ENCODE measurements at places on chromosomes 4 and X. TPM values are rescaled to one million over a fixed set of nuclear protein-coding genes. Genes with fewer than 3 reads are reported as not detected.

The ZFYVE28 gene
- total RNA-seq: 4.0 TPM

The POF1B gene
- not detected for total RNA-seq

The NPY1R gene
- total RNA-seq: not detected

The FATE1 gene
- total RNA-seq: 0.49 TPM

The GRK4 gene
- total RNA-seq: 2.5 TPM

The RBMXL3 gene
- total RNA-seq: not detected

The PRKG2 gene
- total RNA-seq: 1.1 TPM

The PDE5A gene
- 42.0 TPM for total RNA-seq

The GLOD5 gene
- total RNA-seq: not detected

The TMPRSS11F gene
- total RNA-seq: not detected

The CLDN34 gene
- not detected for total RNA-seq

Measured in M059J (cell line).